ENCODE measurements at places on chromosomes 12 and 14. TPM values are rescaled to one million over a fixed set of nuclear protein-coding genes. Genes with fewer than 3 reads are reported as not detected.

DNA sequence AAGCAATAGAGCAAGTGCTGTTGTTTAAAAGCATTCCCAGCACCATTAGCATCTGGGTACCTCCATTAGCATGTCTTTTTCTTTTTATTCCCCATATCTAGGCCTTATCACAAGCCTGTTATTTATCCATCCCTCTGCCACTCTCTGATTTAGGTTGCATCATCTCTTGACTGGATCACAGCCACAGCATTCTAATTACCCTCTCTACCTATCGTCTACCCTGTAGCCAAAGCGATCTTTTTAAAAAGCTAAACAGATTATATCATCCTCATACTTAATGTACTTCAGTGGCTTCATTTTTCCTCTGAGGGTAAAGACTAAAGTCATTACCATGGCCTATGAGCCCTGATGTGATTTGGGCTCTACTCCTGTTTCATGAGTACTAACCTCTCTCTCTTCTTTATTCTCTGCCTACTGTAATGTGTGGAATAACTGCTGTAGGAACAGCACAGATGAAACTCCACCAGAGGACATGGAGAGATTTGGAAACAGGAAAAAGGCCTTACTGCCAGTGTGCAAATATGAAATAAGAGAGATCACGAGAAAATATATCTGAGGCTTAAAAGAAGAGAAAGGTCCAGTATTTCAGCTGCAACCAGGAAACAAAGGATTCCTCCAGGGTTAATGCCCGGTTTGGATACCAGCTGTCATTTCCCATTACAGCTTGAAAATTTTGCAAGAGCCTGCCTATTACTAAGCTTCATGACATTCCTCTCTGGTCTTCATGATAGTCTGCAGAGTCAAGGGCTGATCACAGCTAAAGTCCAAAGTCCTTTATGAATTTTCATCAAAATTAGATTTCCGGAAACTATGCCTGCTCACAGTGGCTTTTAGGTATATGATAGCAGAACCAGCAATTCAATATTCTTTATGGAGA, 422.5 kb upstream of the PDE3A start:
- no peaks in the 10 kb centered on the region for H3K27me3 ChIP-seq
- no peak overlapping the region for H3K27ac ChIP-seq
- H3K4me1 ChIP-seq, result no peaks in the 10 kb centered on the region
- no peaks in the 10 kb centered on the region for H3K36me3 ChIP-seq

GRCh38 chr12:104827587-104827986, 130.5 kb downstream of the SLC41A2 start:
- no peaks in the 10 kb centered on the region for H3K27me3 ChIP-seq
- H3K27ac ChIP-seq, result no peak overlapping the region
- no peak overlapping the region for H3K4me3 ChIP-seq
- H3K4me1 ChIP-seq, result peaks cover 2% of the 10 kb centered on the region
- H3K36me3 ChIP-seq, result peaks cover 7% of the 10 kb centered on the region

- H3K36me3 ChIP-seq, result no peaks in the 10 kb centered on the region
- H3K27me3 ChIP-seq, result no peaks in the 10 kb centered on the region
- no peak overlapping the region for H3K4me3 ChIP-seq
- DNase-seq, result no peak
- H3K27ac ChIP-seq, result no peak overlapping the region
Measured at GRCh38 chr12:63888908-63889635, 44.6 kb downstream of the SRGAP1 start.

GRCh38 chr12:107749083-107749482, 11.9 kb downstream of the PRDM4 start:
- H3K4me3 ChIP-seq, result no peak overlapping the region
- H3K27me3 ChIP-seq, result no peaks in the 10 kb centered on the region
- H3K27ac ChIP-seq, result no peak overlapping the region
- no peak for DNase-seq
- H3K4me1 ChIP-seq, result peaks cover 2% of the 10 kb centered on the region
- peaks cover 39% of the 10 kb centered on the region for H3K36me3 ChIP-seq

DNA sequence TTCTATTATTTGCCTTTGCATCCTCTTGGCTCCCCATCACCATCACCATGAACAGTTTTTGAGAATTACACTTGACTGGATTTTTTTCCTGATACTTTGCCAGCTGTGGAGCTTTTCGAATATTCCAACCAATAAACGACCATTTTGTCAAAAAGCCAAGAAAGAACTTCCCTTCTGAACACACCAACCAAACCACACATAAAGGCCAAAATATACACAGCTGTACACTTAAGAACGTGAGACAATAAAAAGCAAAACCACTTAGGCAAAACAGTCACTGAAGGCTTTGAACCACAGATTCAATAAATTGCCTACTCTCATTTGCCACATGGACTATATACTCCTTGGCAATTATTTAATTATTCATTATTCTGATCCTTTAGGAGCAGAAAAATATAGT, 1.1 kb downstream of the C14orf93 start:
- no peak for DNase-seq
- H3K27ac ChIP-seq, result peak overlapping the region; percentile 66
- H3K4me1 ChIP-seq, result peaks cover 33% of the 10 kb centered on the region
- no peaks in the 10 kb centered on the region for H3K27me3 ChIP-seq
- peak overlapping the region; percentile 92 for H3K4me3 ChIP-seq
- peaks cover 2% of the 10 kb centered on the region for H3K36me3 ChIP-seq

The HAL gene
- total RNA-seq, result 0.12 TPM

- DNase-seq, result no peak
- peaks cover 23% of the 10 kb centered on the region for H3K4me1 ChIP-seq
- H3K4me3 ChIP-seq, result no peak overlapping the region
- no peaks in the 10 kb centered on the region for H3K36me3 ChIP-seq
- H3K27ac ChIP-seq, result no peak overlapping the region
Measured at GRCh38 chr14:93035585-93035916, 80.2 kb downstream of the ITPK1 start.

Data from activated CD4-positive, alpha-beta memory T cell treated with anti-CD3 and anti-CD28 coated beads for 36 hours (primary cell).